Stimulated activated CD4-positive, alpha-beta T cell treated with anti-CD3 and anti-CD28 coated beads, TNF-alpha, amount 100 ng/mL, for 24 hours (primary cell): ENCODE measurements at places on chromosomes 3 and 15.

- DNase-seq, result no peak
Measured at GRCh38 chr3:150349314-150350097, 58.6 kb upstream of the TSC22D2 start.

DNA sequence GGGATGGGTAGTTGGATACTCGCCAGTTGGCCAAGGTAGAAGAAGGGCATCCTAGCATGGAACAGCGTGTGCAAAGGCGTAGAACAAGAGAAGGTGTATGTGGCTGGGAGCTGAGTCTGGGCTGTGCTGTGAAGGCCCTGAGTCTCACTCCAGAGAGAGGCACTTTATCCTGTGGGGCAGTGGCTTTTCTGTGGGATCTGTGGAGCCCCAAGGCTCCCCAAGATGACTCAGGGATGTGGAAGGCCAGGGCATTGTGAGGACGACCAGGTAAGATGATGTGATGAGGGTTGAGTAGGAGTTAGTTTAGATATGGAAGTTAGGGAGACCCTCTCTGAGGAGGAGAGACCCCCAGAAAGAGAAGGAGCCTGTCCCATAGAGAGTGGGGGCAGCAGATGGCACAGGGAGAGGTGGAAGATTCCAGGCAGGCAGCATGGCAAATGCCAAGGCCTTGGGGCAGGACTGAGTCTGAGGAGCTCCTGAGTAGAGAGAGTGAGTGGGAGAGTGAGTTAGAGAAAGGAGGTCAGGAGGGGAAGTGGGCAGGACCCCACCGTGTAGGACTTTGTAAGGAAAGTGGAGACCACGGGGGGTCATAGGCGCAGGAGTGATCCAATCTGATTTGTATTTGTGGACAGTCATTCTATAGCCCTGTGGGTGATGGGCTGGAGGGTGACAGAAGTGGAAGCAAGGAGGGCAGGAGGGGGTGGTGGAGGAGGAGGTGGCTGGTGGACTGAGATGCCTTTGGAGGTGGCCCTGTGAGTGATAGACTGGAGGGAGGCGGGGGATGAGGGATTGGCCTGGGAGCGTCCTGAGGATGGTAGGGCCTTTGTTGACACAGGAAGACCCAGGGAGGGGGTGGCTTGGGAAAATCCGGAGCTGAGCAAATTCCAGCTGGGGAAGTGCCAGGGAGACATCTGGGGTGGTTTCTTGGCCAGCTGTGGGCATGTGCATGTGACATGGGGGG is 50.3 kb downstream of the FBLN2 start:
- DNase-seq, result no peak

DNA sequence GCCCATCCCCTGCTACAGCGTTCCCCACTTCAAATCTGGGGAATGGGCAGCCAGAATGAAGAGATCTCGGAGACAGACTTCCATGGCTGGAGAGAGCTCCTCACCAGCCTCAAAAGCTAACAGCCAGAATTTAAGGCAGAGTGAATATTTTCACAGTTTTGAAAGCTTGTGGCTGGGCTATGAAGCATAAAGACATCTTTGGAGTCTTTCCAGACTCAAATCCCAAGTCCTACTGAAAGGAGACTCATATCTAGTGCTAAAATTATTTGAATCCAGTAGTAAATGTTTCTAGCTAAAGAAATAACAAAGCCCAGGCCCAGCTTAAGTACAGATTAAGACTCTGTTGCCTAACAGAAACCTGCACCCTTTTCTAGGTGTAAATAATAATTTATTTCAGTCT is 628.4 kb upstream of the ALCAM start:
- no peak for DNase-seq

GRCh38 chr3:76912841-76913383 is 127.0 kb upstream of the ROBO2 start:
- no peak for DNase-seq

- no peak for DNase-seq
Measured at GRCh38 chr3:57068437-57069089, 8.1 kb downstream of the SPATA12 start.

GRCh38 chr3:117874028-117874690 is 1160.5 kb downstream of the IGSF11 start:
- no peak for DNase-seq

DNA sequence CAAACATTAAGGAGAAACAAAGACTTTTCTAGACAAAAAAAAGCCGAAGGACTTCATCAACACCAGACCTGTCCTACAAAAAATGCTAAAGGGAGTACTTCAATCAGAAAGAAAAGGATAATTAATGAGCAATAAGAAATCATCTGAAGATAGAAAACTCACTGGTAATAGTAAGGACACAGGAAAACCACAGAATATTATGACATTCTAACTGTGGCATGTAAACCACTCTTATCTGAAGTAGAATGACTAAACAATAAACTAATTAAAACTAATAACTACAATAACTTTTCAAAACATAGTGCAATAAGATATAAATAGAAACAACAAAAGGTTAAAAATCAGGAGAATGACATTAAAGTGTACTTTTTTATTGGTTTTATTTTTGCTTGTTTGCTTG is 584.5 kb upstream of the CCDC54 start:
- DNase-seq, result no peak

DNA sequence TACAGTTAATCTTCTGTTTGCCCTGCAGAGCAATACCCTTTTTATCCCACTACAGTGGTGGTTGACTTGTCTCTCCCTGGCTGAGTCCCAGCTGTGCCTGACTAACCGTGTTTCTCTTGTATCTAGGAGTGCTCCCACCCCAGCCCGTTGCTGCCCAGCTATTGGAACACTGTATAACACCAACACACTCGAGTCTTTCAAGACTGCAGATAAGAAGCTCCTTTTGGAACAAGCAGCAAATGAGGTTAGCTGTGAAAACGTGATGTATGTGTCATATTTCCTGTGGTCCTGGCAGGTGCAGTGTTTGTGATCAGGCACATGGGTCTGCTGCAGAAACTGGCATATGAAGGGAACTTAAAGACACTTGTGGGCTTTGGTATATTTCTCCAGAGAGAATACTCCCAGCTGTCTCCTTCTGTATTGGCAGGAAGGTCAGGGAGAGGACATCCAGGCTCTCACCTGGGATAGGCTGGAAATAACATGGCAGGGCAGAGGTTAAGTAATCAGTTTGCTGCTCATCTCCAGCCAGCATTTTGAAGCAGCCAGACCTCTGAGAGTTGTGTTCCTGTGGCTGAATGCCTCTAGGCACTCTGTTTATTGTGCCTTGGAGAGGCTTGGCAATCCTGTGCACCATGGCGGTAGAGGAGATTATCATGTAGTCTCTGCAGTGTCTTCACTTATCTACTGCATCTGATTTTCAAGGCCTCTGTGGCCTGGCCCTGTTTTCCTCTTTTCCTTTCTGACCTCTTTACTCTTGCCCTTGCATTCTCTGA is 34.8 kb downstream of the ATG7 start:
- DNase-seq, result peak; percentile 11

GRCh38 chr3:69890084-69890483 is 109.4 kb upstream of the SAMMSON start:
- DNase-seq, result no peak

GRCh38 chr3:156978481-156978961 is 152.4 kb downstream of the LEKR1 start:
- no peak for DNase-seq

- DNase-seq, result no peak
Measured at GRCh38 chr3:169227911-169228310, 435.6 kb downstream of the MECOM start.
